Ecto neural progenitor cell (in vitro differentiated cells): ENCODE measurements at places on chromosomes 5 and 9.

- DNase-seq, result no peak
Measured at GRCh38 chr5:143865426-143866025, 53.6 kb downstream of the HMHB1 start.

DNA sequence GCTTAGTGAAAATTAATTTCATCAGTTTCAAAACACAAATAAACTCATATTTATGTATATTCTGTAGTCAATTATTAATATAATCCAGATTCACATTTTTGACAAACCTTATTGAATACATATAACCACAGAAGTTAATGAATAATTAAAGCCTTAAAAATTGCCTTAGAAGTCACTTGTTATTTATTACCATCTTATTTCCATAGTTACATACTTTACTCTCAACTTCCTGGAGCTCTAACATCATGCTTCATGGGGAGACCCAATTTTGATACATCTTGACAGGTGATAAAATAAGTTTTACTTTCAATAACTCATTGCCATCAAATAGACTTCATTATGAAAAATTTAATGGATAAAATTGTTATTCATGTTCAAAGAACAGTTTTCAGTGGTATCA is 1038.7 kb downstream of the PTPRD start:
- no peak for DNase-seq

DNA sequence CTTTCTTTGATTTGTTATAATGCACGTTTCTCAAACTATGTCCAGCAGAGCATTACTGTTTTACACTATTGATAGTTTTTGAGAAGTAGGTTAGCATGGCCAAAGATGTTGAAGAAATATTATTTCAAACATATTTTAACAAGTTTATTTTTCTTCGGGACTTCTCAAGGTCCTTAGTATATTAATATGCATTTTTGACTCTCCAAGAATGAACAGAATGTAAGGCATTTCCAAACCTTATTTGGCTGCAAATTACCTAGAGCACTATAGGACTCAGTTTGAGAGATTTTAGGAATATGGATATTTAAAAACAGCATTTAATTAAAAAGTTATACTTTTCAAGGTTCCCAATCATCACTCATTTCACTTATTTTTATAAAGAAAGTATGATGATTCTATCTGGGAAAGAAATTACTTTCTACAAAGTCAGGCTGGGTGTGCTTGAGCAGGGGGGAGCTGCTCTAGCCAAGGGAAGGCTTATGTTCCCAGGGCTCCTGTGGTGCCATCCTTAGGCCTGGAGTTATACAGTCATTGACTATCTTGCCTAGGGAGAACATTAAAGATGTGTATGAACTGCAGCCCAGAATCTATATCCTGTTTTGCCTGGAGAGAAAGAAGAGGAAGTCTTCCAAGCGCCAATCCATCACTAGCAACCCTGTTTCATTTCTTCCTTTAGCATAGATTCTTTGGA is 27.6 kb upstream of the NREP start:
- DNase-seq, result no peak

DNA sequence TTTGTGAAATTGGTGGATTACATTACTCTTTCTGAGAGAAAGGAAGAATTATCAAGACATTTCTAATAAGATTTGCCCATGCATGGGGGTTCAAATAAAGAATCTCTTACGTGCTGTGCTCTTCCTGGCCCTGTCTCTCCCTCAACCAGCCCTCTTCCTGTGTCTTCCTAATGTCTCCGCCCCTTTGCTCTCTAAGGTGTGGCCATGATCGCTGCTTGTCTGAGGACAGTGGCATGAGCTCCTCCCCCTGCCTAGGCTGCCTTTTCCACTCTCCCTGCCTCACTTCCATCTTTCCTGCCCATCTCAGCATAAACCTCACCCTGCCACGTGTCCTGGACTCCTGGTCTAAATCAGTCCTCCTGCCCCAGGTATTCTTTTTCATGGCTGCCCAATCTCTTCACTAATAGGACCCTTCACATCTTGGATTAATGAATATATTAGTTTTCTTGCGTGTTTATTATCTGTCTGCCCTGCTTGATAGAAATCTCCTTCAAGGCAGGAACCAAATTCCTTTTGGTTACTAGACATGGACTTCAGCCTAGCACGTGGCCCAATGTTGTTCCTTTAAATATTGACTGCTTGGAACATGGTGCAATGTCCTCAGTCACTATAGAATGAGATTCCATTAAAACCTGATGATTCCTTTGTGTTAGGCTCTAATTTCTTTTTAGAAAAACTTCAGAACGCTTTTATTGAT is 122.3 kb downstream of the MTRR start:
- DNase-seq, result no peak

DNA sequence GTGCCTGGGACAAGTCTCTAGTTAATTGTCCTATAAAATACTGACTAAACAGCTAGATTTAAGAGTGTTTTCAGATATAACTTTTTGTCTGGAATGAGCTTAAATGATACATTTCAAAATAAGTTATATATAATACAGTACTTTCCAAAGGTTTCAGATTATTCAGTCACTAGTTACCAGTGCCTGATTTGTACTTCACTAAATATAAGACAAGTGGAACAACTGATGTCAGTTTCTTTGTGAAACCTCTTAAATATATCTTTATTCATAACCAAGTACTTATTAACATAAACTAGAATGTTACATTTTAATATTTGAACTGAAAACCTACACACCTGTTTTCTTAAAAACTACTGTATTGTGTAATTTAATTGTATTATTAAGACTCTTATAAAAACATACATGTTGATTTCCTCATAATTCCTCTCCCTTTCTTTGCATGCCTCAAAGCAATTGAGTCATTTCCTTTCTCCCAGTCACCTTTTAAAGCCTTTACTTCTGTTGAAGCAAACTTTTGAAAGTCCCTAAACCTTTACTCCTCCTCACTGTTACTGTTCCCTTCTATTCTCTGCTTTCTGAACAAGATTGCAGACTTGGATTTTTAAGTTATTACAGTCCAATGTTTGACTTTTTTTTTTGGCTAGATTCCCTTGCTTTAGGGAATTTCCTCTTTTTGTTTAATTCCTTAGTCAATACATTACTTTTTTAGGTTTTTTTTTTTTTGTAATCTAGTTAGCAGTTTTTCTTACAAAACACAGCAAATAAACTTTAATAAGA is 8.7 kb upstream of the SEMA6A start:
- no peak for DNase-seq

DNA sequence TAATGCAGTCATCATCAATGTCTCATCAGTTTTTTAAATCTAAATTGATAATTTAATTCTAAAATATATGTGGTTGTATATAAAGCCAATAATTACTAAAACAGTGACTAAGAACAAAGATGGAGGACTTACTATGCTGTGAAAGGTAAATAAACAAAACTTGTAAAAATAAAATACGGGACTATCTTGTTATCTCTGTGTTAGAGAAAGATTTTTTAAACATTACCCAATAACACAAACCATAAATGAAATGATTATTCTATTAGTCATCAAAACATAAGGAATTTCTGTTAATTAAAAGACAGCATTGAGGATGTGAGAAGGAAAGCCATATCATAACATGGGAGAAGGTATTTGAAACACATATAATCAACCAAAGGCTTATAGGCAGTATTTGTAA is 226.2 kb upstream of the SMC2 start:
- DNase-seq, result no peak

- DNase-seq, result peak; percentile 52
Measured at GRCh38 chr5:6143523-6143922, 234.8 kb downstream of the MED10 start.

DNA sequence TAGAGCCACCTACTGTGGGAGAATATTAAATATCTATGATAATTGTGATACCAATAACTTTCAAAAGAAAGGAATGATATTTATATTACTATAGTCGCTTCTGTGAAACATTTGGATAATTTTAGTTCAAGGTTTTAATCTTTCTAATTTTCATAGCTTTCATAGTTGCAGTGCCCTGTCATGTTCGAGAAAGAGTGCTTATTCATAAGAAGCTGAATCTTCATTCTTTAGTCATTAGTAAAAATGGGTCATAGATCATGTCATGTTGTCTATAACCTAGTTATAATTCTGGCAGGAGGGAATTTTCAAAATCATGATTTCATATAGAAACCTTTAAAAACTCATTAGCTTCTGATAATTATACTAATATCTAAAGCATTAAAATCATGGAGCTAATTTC is 685.6 kb downstream of the CETN3 start:
- DNase-seq, result no peak

DNA sequence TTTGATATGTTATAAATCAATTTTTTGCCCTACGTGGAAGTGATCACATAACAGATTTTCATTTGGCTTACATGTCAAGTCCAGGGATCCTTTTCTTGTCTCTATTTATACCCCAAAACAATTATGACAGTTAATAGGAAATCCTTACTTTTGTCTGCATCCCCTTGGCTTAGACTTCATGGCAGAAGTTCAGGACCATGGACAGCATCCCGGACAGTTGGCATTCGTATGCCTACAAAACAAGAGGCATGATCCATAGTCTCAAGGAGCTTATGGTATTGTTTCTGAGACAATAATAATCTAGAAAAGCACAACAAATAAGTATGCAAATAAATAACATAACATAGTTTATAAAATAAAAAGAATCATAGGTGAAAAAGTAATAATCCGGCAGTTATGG is 214.3 kb upstream of the GRIA1 start:
- peak; percentile 67 for DNase-seq
